T-helper 2 cell (primary cell): ENCODE measurements at places on chromosomes 11 and 22.

DNA sequence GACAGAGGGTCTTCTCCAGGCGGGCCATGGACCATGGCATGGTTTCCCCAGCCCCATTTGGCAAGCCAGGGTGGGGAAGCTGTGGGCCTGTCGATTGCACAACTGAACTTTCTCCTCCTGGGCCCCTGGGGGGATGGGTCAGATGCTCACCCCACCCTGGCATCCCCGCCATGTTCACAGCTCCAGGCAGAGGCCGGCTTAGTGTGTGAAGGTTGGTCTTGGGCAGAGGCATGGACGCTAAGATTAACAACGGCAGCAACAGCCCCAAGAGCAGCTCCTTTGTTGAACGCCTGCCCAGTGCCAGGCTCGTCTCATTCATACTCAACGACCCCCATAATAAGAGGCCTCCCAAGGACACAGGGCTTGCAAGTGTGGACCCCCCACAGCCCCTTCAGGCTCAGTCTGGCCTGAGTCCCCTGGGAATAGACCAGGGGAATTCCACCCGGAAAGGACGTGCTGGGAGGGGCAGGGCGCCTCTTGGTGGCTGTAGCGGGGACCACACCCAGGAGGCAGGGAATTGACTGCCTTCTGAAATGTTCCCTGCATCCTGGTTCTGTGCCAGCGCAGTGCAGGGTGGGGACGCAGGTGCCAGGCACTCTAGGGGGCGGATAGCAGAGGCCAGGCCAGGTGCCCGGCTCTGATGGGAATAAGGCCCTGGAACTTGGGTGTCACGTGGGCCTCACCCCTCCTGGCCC, 8.3 kb downstream of the TSPO start:
- DNase-seq: no peak

GRCh38 chr11:47413908-47414684, 5.7 kb downstream of the SLC39A13 start:
- DNase-seq: no peak

DNA sequence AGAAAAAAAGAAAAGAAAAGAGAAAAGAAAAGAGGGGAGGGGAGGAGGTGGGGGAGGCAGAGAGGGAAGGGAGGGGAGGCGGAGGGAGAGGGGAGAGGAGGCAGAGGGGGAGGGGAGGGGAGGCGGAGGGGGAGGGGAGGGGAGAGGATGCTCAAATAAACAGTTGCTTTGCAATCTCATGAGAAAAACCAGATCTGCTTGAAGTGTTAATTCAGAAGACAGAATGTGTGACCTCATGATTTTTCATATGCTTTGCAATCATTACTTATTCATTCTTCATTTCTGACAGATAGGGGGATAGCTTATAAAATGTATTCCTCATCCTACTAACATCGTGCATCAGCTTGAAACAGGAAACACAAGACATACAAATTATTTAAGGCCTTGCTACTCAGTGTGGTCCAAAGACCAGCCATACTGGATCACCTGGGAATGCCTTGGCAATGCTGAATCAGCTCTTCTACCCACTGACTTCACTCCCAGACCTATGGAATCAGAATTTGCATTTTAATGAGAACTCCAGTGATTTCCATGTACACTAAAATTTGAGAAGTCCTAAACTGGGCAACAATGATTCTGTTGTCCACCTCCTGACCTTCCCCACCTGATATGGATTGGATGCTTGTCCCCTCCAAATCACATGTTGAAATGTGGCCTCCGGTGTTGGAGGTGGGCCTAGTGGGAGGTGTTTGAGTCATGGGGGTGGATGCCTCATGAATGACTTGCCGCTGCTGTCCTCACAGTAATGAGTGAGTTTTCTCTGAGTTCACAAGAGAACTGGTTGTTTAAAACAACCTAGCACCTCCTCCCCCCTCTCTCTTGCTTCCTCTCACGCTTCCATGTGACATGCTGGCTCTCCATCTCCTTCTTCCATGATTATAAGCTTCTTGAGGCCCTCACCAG, 69.2 kb downstream of the CCDC34 start:
- no peak for DNase-seq

DNA sequence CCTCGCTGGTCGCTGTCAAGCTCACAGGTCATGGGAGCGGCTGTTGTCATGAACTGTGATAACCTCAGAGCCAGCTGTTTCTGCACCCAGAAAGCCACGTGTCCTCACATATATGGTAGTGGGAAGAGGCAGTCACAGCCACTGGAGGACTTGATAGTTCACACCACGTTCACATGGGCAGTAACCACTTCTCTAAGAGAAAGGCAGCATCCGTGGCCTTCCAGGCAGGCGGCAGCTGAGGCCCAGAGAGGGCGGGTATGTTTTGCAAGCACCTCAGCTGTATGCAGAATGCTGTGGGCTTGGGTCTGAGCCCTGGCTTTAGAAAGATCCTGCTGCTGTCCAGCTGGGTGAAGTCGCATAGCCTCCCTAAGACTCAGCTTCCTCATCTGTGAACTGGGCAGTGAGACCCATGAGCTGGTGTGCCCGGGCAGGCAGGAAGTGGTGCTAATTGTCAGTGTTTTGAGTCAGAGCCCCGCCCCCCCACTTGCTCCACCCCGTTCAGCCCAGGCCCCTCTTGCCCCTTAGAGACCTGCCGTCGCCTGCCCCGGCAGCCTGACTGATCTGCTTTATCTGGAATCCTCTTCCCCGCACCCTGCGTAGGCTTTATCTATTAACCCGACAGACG, 13.3 kb downstream of the TTC38 start:
- no peak for DNase-seq

DNA sequence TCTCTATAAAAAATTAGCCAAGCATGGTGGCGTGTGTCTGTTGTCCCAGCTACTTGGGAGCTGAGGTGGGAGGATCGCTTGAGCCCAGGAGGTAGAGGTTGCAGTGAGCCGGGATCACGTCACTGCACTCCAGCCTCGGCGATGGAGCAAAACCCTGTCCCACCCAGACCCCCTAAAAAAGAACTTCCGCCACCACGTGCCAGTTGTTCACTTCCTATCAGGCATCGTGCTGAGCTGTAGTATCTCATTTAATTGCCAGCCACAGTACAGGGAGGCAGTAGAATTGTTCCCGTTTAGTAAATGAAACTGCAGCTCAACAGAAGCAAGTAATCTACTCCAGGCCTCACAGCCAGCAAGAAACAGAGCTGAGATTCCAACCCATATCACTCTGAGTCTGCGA, 3.0 kb upstream of the TMEM132A start:
- DNase-seq: no peak

GRCh38 chr11:10208131-10208575, 85.9 kb downstream of the SBF2 start:
- peak; percentile 30 for DNase-seq

DNA sequence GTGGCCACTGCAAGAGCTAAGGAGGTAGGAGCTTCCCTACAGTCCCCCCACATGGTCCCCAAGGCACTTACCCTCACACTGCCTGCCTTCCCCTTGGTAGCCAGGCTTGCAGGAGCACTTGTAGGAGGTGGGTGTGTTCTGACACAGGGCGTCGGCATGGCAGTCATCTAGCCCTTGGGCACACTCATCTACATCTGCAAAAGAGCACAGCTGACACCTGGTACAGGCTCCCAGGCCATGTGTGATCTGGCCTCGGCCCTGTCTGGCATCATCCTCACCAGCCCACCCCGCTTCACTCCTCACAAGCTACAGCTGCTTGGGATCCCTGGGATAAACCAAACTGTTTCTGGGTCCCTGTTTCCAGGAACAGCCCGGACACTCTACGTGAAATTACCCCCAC, 1.8 kb downstream of the SCUBE2 start:
- no peak for DNase-seq

DNA sequence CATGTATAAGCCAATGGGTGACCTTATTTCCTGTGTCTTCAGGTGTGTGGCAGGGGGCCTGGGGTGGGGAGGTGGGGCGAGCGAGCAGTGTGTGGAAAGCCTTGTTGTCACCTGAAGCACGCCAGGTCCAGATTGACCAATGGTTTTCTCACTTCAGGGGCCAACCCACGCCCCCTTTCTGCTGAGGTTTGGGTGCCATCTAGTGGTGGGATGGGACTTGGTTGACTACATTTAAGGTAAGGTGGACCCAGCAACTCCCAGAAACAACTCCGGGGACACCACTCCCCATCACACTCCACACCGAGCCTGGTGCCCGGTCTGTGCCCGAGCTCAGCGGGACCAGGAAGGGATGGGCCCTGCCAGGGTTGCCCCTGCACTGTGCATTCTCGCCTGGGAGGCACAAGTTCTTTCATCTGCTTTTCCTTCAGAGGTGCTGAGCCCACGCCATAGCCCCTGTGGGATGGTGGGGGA, 40.0 kb downstream of the TPCN2 start:
- DNase-seq: peak; percentile 62

DNA sequence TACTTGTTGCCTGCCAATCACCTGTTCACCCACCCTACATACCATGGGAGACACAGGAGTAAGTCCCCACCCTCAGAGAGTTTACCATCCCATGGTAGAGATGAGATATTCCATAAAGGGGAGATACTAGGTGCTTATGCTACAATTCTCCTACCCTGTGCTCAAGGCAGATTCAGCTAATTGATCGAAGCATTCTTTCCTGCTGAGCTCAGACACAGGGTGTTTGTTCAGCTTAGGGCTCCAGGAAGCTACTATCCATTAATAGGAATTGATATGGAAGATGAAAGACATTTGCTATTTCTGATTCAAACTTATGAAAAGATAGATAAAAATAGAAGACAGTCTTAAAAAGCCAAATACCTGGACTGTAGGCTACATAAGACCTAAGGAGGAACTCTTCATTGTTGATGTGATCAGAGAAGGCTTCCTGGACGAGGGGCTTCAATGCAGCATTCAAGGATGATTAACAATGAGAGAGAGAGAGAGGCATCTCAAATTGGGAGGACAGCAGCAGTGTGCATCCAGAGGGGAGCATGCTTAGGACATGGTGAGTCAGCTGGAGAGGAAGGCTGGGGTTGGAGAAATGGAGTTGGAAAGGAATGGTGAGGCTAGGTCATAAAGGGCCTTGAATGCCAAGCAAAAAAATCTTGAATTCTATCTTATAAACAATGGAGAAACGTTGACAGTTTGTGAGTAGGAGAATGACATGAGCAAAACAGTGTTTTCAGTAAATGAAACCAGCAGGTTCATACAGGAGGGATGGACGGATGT, 15.0 kb downstream of the SYT13 start:
- DNase-seq: no peak

GRCh38 chr11:69704508-69705253, 859 bp upstream of the FGF19 start:
- DNase-seq: peak; percentile 17

GRCh38 chr11:35192347-35192746, 53.4 kb downstream of the CD44 start:
- DNase-seq: no peak

DNA sequence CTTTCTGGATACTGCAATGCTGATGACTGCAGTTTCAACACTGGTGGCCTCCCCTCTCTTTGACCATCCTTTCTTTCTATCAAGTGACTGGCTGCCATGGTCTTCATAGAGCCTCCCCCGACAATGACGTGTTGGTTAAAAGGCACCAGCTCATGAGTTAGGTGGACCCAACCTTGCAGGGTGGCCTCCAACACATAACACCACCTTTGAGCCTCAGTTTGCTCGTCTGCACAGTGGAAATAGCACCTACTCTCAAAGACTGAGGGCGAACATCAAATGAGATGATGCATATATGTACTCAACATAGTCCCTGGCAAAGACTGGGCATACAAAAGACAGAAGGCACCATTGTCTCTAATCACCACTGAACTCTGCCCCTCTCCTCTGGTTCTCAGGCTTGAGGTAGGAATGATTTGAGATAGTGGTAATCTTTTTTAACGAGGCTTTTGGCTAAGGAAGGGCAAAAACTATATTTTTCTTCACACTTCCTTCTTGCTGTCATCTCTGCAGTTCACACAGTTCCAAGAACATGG, 119.1 kb downstream of the NAT10 start:
- no peak for DNase-seq

DNA sequence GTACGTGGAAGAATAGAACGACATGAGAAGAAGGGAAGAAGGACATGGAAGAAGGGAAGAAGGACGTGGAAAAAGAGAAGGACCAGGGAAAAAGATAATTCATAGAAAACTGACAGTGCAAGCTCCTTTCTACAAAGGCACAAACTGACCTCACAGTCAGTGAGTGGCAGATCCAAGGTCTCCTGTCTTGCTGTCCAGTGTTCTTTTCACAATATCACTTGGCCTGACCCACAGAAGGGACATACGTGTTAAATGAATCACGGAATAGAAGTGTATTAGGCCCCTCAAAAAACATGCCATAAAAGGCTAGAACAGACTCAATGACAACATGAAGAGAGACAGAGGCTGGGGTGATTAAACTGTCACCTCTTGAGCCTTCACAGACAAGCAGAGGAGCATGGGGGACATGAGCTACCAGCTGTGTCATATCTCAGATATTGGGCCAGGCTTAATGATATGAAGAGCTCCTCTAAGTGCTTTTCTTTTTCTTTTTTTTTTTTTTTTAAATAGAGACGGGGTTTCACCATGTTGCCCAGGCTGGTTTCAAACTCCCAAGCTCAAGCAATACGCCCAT, 4.6 kb downstream of the ASCC2 start:
- no peak for DNase-seq

DNA sequence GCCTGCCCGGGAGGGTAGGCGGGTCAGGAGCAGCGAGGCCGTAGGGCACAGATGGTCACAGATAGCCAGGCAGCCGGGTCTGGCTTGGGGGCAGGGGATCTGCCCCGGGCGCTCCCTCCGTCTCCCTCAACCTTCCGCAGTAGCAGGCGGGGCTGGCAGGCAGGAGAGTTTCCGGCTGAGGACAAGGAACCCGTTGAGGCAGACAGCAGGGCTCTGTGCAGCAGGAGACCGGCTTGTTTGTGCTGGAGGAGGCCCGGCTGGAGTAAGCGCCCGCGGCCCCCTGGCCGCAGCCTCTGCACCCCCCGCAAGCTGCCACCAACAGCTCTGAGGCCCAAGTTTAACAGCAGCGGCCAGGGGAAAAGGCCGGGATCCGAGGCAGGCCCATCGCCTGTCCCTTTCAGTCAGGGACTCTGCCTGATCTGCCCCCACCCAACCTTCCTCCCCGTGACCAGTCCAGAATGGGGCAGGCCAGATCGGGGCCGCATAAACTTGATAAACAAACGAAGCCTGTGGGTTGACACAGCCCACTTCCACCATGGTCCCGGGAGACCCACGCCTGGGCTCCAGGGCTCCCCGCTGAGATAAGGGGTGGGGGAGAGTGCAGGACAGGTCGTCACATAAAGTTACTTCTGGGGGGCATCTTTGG, 13.6 kb downstream of the SCARF2 start:
- DNase-seq: no peak

DNA sequence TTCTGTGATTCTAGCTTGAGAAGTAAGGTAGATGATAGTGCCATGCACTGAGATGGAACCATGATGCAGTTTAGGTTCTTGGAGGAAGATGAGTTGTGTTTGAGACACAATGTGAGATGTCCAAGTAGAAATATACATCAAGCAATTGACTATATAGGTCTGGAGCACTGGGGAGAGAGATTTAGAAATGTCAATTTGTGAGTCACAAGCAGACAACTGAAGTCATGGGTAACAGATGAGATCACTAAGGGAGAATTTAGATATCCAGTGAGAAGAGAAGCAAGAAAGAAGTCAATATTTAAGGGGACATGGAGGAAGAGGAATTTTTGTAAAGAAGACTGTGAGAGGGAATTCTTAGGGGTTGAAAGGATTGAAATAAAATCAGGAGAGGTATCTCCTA, 65.1 kb upstream of the RRAS2 start:
- no peak for DNase-seq
